ENCODE measurements at places on chromosomes 11 and 22.

- no peak for DNase-seq
Measured at GRCh38 chr11:7246179-7246578, 5.5 kb upstream of the SYT9 start.

DNA sequence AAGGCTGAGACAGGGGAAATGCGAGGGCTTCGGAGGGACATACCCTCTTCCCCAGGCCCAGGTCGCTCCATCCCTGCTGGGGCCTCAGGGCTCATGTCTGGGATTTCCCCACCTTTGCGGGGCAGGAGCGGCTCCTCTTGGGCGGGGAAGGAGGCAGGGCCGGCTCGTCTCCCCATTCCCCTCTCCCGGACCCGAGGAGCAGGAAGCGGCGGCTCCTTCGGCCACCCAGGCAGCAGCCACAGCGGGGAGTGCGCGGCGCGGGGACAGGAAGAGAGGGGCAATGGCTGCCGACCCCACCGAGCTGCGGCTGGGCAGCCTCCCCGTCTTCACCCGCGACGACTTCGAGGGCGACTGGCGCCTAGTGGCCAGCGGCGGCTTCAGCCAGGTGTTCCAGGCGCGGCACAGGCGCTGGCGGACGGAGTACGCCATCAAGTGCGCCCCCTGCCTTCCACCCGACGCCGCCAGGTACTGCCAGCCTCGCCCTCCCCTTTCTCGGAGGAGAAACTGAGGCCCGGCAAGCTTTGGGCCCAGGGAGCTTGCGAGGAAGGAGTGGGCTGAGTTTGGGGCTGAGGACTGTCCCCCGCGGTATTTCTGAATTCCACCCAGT, at the start of gene ANKK1:
Gene ANKK1 (plus strand): TSS at position 175 of the 607 bp plus-strand sequence. CDS start 106 bp downstream, at position 281.
- DNase-seq: no peak

DNA sequence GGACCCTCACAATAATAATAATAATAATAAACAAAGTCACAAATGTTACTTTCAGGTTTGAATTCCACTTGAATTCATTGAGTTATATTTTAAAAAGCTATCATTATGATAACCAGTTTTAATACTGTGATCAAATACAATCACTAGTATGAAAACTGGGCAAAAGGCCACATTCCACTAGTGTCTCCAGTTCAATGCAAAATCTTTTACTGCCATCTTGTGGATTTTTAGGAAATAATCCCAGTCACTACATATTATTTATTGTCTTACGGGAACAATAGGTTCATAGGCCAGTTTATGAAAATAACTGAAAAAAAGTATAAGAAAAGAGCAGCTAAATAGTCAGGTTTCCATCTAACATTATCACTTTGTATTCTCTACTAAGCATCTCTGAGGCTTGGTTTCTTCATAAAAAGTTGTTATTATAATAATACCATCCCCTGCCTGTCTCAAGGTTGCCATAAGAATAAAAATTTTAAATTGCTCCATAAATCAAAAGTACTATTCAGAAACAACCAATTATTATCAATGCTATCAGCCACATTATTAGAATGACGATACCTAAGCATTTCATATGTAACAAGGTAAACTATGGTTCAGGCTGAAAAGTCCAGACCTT, 533.9 kb upstream of the CCDC90B start:
- peak; percentile 48 for DNase-seq

- no peak for DNase-seq
Measured at GRCh38 chr22:36839356-36840073, 21.3 kb upstream of the NCF4 start.

- DNase-seq: no peak
Measured at GRCh38 chr11:126834149-126834548, 166.4 kb downstream of the KIRREL3 start.

GRCh38 chr22:46085828-46086576, 64.3 kb upstream of the PPARA start:
- no peak for DNase-seq

DNA sequence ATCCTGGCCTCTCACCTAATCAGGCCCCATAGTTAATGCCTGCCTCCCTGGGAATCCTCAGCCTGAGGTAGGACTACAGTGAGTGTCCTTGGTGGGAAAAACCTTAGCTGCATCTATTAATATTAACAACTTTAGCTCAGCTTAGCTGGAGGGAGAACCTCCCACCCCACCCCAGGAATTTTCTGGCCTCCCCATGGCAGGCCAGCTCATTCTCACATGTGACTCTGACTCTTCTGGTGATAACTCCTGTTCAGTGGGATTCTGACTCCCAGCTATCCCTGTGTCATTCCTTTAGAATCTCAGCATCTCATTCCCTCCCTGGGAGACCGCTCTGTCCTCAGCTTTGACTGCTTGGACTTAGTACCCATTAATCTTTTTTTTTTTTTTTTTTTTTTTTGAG, 14.5 kb downstream of the ART5 start:
- no peak for DNase-seq

GRCh38 chr11:84930863-84931262, 696.3 kb downstream of the DLG2 start:
- no peak for DNase-seq

GRCh38 chr22:21941921-21942320, 10.7 kb downstream of the PPM1F start:
- DNase-seq: no peak

DNA sequence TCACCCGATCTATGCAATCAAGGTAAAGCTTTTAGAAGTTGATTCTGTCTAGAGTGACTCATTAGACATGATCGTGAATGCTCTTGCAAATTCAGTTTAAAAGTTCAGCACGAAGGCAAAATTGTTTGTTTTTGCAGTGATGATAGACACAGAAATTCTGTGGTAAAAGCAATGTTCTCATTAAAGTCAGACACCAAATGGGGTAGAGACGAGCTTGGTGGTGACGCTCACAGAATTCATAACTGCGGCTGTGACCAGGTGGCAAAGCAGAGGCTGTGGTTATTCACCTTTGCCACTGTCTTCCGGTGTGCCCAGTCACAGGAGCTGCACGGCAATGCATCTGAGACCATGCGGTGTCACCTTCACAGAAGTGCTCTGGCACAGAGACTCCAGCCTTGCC, 83.4 kb downstream of the WNT7B start:
- no peak for DNase-seq

GRCh38 chr11:657691-658126, 20.6 kb downstream of the DRD4 start:
- no peak for DNase-seq

DNA sequence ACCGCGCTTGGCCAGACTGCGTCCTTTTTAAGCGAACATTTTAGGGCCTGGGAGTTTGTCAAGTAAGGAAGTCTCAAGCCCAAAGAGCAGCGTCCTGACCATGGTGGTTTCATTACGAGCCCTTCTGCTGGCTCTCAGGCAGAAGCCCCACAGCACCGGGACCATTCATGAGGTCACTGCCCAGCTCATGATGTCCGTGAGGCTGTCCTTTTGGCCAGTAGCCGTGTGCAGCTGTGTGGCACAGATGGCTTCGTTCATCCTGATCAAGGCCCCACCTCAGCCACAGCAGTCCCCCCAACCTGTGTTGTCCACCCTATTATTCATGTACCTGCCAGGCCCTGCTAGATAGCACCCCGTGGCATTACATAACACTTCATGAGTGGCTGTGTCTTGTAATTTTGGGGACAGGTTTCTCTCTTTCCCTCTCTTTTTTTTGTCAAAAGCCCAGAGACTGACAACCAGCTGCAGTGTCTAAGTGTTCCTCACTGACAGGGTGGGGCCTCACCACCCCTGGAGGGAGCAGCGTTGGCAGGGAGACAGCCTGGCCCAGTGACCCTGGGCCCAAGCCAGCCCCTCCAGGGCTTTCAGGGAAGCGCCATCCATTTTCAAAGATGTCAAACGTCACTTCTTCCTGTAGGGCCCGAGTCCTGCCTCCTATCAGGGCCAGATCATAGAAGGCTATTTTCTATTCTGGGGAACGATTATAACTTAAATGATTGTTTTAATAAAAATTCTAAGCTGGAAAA, 21.8 kb upstream of the CABP7 start:
- DNase-seq: no peak

GRCh38 chr11:63770763-63771162, 2.2 kb upstream of the ZFTA start:
- no peak for DNase-seq

GRCh38 chr11:33855500-33855899, 36.4 kb downstream of the LMO2 start:
- DNase-seq: no peak

DNA sequence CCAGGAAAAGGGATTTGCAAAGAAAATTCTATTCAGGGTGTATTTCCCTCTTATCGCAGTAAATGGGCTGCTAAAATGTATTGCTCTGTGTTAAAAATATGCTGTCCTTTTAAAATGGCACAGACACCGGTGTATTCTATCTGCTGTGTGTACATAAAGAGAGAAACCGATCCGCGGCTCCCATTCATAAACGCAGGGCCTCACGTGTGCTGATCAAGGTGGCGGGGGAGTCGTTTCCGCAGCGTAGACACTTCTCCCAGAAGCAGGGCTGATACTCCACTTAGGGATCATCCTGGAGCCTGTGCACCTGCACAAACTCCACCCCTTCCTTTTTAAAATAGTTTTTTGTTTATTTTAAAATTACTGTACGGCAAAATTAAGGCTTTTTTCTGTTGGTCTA, 26.1 kb upstream of the IGSF9B start:
- DNase-seq: peak; percentile 84

- DNase-seq: no peak
Measured at GRCh38 chr11:83102834-83103233, 31.1 kb upstream of the RAB30 start.

DNA sequence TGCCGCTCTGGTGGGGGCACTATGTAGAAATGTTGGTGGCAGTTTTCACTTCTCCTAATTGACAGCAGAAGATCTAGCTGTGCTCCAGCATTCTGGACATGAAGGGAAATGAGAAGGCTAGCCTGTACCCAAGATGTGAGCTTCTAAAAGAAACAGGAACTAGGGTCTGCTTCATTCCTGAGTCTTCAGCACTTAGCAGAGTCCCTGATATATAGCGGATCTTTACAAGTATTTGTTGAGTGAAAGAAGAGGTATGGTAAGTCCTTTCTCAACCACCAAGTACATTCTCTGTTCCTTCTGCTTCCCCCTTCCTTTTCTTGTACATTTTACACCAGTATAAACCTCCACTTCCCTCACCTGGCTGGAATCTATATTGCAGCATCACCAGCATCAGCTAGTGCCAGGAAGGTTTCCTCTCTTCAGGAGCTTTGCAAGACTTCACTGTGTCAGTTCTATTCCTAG, 408.3 kb upstream of the CADM1 start:
- DNase-seq: peak; percentile 25

DNA sequence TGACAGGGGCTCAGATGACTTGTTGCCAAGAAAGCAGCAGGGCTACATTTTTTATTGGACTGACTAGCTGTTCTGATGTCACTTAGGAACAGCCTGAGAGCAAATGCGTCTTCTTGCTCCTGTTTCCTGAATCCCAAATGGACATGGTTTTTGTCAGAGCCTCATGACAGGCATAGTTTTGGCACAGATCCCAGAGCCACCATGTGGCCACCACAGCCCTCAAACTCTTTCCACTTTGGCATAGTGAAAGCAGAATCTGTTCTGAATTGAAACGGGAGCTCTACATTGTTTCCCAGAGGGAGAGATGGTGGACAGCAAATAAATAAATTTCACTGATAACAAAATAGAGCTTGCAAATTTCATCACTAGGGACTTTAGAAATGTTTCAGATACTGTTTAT, 222.2 kb downstream of the C11orf87 start:
- no peak for DNase-seq

DNA sequence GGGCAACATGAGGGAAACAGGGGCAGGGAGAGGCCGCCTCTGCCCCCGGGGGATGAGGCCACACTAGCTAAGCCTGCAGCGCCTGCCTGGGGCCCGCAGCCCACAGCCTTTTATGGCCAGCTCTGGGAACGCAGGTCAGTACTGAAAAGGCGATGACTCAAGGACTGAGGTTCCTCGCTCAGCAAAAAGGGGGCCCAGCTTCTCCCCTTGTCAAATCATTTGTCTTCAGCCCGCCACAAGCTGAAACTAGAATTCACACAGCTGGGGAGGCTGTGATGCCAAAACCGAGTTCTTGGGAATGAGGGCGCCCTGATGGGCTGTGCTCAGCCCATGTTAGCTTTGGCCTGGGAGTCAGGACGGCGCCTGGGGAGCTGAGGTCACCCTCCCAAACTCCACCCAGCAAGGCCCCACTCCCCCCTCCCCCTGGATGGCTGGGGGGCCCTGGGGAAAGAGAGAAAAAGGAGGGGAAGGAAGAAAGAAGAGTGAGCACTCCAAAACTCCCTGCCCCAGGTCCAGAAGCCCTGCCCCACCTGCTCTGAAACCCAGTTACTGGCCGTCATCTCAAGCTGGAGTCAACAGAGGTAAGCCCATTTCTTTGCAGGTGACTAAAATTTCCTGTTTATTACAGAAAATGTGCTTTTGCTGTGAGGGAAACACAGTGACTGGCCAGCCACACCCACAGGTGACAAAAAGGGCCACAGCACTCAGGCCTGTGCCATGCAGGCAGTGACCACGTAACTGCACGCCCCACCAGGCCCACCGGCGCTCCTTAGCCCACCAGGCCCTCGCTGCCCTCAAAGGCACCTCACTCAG, 13.7 kb downstream of the EHD1 start:
- DNase-seq: no peak

- DNase-seq: peak; percentile 20
Measured at GRCh38 chr22:26502688-26503561, 9.3 kb downstream of the TFIP11 start.

GRCh38 chr11:82992223-82992622, 79.5 kb downstream of the RAB30 start:
- DNase-seq: no peak

- no peak for DNase-seq
Measured at GRCh38 chr11:43410394-43410793, 51.7 kb downstream of the TTC17 start.

DNA sequence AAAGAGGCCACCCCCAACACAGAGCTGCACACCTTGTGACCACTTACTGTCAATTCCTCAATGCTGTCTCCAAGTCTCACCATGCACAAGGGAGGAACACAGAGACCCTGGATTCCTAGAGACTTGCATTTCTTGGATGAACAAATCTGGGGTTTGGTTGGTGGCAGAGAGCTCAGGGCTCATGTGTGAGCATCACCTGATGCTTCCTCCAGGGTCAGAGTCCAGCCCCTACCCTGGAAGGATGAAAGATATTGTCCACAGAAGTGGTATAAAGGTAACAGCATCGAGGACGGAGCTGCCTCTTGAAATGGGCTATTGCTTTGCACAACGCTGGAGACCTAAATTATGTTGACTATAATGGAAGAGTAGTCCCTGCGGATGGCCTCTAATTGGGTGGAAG, 36.0 kb downstream of the GGTLC2 start:
- DNase-seq: no peak

DNA sequence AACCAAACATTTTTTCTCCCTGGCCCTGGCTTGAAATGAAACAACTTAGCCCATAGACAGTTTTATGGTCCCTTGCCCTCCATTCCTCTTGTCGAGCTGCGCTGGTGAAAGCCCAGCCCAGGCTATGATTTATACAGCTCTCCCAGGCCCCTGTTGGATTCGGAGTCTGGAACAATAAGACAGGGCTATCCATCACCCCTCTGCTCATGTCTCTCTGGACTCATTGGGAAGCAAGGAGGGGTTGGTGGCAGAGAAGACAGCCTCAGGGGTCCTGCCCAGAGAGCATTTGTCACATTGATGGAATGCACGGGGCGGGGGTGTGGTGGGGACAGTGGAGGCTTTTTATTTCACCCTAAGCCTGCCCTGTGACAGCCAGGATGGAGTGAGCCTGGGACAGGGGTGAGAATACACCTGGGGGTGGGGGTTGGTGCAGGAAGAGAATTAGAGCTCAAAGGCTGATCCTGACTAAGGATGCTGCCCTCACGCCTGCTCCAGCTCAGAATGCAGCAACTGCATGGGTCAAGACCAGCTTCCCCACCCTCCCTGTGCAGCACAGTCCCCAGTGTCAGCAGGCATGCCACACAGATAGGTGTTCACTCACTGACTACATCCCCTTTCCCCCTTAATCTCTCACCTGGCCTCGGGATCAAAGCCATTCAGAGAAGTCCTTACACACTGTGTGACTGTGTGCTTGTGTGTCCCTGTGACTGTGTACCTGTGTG, 10.0 kb upstream of the PKNOX2 start:
- no peak for DNase-seq

Measured in NCI-H1436 (cell line).